Liver (tissue), 10 donors: ENCODE measurements at places on chromosomes 2 and 18.

GRCh38 chr2:205857520-205858237 is 175.4 kb downstream of the NRP2 start:
- no peak for DNase-seq

DNA sequence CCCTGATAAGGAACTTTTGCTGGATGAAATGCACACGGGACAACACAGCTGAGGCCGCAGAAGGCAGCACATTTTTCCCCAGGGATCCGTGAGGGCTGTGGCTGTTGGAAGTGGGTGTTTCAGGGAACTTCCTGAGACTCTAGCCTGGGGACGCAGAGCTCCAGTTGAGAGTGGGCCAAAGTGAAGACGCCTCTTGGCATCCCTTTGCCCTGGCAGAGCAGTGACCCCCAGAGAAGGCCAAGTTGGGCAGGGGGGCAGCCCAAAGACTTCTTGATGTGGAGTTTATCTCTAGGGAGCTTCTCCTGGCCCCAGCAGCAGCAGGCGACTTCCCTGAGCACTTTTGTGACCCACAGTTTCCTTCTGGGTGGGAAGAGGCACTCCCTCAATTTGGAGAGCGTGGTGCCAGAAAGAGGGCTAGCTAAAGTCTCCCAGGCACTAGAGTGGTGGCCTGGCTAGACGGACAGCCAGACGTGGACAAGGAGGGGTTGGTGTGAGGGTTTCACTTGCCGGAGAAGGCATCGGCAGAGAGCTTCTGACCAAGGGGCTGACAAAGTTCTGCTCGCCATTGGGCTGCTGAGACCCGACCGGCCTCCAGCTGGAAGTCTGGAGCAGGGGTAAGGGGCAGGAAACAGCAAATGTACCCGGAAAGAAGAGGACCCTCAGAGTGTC is 108.8 kb downstream of the ACKR3 start:
- DNase-seq: no peak

GRCh38 chr2:164981217-164981990 is 26.1 kb upstream of the SLC38A11 start:
- DNase-seq: no peak

DNA sequence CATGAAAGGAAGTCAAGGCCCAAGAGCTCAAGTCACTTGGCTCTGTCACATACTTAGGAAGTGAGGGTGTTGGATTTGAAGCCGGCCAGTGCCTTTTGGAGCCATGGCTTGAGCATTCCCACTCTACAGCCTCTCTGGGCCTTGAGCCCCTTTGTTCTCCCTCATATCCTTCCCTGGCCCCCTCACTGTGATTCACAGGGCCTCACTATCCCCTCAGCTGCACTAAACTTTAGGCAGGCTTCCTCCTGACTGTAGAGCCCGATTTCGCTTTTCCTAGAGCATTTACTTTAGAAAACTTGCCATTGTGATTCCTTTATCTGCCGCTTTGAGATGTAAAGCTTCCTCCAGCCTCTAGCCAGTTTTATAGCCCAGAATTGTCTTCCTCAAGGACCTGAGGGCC is 107.6 kb downstream of the FBXO15 start:
- no peak for DNase-seq

DNA sequence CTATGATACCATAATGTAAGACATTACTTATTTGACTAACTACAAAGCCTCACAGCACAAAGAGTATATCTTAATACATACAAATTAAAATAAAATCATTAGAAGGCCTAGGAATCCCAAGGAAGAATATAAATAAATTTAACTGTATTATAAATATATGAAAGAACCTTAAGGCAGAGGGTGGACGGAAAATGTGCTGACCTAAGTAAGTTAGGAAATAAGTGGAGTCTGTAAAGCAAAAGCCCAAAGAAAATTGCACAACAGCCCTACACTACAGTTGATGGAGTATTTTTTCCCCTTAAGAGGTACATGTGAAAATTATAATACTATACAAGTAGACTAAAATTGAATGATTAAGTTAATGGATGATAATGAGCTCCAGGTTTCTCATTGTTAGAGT is 710.1 kb downstream of the NR4A2 start:
- no peak for DNase-seq

- peak; percentile 21 for DNase-seq
Measured at GRCh38 chr2:129796225-129796624, 183.2 kb upstream of the RAB6C start.

- no peak for DNase-seq
Measured at GRCh38 chr18:63112706-63113105, 206.9 kb downstream of the BCL2 start.

GRCh38 chr2:195477248-195477995 is 179.6 kb upstream of the SLC39A10 start:
- no peak for DNase-seq

GRCh38 chr2:124953921-124954320 is 928.8 kb downstream of the CNTNAP5 start:
- DNase-seq: no peak
